Stimulated activated CD8-positive, alpha-beta memory T cell treated with anti-CD3 and anti-CD28 coated beads, Interleukin-7, amount 100 ng/mL, for 1 hour (primary cell): ENCODE measurements at places on chromosomes 12 and 14.
A peak's percentile ranks its signal among the peaks of the same experiment; 100 is the strongest.

GRCh38 chr12:47202176-47202575 lies 122.4 kb upstream of the AMIGO2 start:
- DNase-seq, result no peak

DNA sequence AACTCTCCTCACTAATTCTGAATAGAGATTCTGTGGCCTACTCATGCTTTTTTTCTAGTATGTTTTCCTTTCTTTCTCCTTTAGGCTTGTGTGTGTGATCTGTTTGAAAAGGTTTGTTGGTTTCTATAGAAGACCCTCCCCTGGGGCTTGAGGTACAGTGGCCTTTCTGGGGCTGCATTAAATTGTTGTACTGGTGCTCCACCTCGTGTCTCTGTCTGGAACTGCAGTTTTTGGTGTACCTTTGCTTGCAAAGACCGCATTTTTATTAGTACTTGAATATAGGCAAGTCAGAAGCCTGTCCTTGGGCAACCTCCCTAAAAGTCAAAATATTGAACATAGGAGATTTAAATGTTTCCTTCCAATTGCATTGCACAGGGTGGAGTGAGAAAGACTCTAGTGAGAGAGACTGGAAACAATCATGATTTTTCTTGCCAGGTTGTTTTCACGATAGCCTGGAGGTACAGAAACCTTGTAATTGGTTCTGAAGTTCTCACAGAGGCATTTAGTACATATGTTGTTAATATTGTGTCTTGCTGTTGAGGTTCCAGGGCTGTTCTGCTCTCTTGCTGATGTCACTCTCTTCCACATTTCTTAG lies 39.0 kb downstream of the SLCO1B1 start:
- peak; percentile 10 for DNase-seq

GRCh38 chr14:24481622-24482324 lies 26.3 kb downstream of the CMA1 start:
- DNase-seq, result peak; percentile 7

DNA sequence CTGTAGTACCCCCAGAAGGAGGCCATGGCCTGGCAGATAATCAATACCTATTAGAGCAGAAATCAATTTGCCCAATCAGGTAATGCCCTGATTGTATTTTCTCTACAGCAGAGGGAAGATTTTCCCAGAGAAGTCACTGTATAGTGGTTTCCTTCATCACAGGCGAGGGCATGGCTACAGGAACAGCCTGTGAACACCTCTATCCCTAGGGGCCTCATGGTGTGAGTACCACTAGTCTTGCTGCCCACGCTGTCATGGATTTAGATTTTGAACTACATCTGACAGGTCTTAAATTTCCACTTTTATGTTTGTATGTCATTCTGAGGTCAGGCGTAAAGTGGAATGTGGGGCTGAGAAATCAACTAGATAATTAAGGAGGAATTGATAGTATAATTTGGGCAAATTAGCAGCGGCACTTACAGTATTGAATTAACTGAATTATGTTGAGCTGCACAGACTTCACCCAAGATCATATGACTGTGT lies 42.4 kb upstream of the STXBP6 start:
- DNase-seq, result no peak

- no peak for DNase-seq
These were observed 271.6 kb upstream of the ATP2B1 start for GRCh38 chr12:89980236-89980635.
